ENCODE measurements at places on chromosomes 4 and X.
A peak's percentile ranks its signal among the peaks of the same experiment; 100 is the strongest.

GRCh38 chr4:102036619-102037376 is 246.3 kb downstream of the BANK1 start:
- no peak for DNase-seq

GRCh38 chr4:89055157-89056080 is 1.6 kb downstream of the FAM13A start:
- no peak for DNase-seq

- no peak for DNase-seq
Measured at GRCh38 chrX:111671668-111672067, 9.3 kb upstream of the ALG13 start.

GRCh38 chr4:81756973-81757372 is 285.3 kb upstream of the RASGEF1B start:
- DNase-seq = no peak

DNA sequence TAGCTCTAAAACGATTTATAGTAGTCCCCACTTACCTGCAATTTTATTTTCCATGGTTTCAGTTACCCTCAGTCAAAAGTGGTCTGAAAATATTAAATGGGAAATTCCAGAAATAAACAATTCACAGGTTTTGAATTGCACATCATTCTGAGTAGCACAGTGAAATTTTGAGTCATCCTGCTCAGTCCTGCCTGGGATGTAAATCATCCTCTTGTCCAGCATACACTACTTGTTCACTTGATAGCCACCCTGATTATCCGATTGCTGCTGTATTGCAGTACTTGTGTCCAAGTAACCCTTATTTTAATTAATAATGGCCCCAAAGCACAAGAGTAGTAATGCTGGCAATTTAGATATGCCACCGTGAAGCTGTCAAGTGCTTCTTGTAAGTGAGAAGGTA is 23.5 kb upstream of the BDH2 start:
- no peak for DNase-seq

DNA sequence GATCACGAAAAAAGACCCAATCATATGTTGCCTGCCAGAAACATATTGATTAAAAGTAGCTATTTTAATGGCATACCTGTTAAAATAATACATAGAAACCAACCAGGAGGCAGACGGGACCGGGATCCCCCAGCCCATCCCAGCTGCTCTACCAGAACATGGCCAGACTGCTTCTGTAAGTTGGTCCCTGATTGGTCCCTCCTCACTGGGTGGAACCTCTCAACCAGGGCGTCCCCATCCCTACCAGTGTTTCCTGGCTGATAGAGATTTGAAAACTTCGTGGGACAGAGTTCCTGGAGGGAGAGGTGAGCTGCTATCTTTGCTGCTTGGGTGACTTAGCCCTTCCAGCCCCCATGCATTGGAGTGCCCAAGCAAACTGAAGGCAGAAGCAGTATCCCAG is 256.2 kb downstream of the TRAM1L1 start:
- DNase-seq = no peak

DNA sequence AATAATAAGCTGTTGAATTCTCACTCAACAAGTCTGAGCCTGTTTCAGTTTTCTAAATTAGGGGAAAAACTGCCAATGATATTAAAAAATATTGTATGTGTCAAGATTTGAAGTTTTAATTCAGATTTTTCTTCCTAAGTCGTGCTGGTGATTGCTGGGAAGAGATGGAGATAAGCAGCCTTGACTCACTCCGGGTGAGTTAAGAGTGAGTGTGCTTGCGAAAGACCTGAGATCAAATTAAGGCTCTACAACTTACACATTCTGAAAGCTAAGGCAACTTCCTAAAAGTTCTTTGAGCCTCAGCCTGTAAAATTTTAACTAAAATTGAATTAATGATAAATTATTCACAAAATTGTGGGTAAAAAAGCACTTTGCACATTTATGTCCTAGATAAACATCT is 1441.2 kb downstream of the PCDH7 start:
- DNase-seq = no peak

- DNase-seq = no peak
Measured at GRCh38 chr4:107837317-107837716, 12.6 kb downstream of the SGMS2 start.

GRCh38 chr4:62513306-62513705 is 1313.2 kb downstream of the ADGRL3 start:
- DNase-seq = no peak

DNA sequence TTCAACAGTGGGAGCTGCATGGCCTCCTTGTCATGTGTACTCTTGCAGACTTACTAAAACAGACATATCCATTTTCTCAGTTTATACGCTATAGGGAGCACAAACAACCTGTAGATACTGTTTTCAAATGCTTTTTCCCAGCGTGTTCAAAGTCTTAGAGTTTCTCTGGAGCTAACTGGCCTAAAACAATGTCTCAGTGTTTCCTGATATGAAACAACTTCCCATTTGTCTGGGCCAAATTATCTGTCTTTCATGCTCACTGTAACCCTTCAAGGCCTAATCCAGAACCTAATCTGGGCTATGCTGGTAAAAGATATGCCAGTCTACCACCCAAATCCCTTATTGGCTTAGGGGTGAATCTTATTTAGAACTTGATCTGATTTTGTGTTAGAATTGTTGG is 38.8 kb downstream of the RAB40A start:
- no peak for DNase-seq

GRCh38 chr4:71231129-71232055 is 107.4 kb upstream of the SLC4A4 start:
- no peak for DNase-seq

GRCh38 chr4:163875327-163875726 is 380.8 kb downstream of the TMA16 start:
- DNase-seq = no peak

DNA sequence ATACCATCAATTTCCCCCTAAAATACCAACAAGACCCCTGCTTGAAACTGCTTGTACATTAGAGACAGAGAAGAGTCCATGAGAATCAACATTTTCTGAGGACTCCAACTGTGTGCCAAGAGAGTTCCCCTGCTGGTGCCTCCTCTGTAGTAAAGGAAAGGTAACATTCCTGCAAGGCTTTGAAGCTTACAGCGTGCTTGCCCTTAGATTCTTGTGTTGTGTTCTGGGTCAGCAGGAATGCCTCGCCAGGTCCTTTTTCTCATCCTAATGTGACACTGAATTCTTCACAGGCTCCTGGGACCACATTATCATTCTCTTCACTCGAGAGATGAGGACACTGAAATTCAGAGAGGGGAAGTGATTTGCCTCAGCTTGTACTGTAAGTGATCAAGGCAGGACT is 9.7 kb upstream of the EOLA2 start:
- no peak for DNase-seq

- peak; percentile 40 for DNase-seq
Measured at GRCh38 chr4:7043284-7044136, at the start of gene TADA2B. TSS of gene TADA2B (plus strand) at chr4:7043372. CDS start at chr4:7043580, 208 bp downstream.

Measured in T-helper 17 cell (primary cell).